ENCODE measurements at places on chromosomes 13 and 19.
A peak's percentile ranks its signal among the peaks of the same experiment; 100 is the strongest.

GRCh38 chr19:55146705-55147273, 2.2 kb downstream of the TNNT1 start:
- no peak for DNase-seq

DNA sequence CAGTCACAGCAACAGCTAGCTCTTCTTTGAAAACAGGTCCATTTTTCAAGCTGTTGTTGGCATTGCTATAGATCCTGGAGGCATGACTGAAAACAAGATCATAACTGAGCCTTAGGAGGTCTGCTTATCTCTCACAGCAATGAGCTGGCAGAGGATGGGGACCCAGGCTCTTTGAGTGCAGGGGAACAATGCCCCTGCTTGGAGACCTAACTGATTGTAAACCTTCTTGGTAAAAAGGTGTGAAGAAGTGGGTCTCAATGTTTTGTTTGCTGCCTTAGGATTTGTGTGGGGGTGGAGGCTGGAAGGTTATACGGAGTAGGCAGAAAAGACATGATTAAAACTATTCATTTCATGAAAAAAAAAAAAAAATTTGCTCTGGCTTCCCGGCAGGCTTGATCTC, 94.6 kb downstream of the EFNB2 start:
- DNase-seq, result no peak

DNA sequence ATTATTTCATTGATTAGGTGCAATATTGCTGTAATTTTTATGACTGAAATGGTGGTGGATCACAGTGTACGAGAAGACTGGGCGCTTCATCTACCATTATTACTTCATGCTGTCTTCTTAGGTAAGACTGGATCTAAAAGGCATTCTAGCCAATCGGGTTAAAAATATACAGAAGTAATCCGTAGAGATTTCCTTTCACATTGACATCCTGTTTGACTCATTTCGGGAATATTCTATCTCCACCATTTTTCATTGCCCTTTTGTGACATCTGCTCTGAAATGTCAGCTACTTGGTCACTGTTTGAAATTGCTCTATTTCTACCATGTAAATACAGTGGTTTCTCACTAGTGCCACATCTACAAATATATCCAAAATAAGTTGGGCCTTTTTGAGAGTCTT, 90.2 kb downstream of the ZAR1L start:
- DNase-seq, result no peak

GRCh38 chr19:55457683-55458457, 3.6 kb downstream of the ISOC2 start:
- no peak for DNase-seq

DNA sequence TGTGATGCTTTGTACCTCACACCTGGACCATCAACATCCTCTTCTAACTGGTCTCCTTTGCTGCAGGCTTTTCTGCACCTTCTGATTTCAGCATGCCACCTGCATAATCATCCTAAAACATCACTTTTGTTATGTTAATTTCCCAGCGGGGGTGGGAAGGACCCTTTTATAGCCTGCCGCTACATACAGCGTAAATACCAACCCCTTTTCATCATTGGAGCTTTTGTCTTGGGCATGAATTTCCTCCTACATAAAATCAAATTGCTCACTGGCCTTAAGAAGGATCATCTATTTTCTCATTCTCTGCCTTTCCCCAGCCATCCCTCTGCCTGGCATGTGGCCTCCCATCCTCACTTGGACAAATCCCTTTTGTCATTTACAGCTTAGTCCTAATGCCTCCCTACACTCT, 124.7 kb downstream of the RBM26 start:
- DNase-seq, result no peak

DNA sequence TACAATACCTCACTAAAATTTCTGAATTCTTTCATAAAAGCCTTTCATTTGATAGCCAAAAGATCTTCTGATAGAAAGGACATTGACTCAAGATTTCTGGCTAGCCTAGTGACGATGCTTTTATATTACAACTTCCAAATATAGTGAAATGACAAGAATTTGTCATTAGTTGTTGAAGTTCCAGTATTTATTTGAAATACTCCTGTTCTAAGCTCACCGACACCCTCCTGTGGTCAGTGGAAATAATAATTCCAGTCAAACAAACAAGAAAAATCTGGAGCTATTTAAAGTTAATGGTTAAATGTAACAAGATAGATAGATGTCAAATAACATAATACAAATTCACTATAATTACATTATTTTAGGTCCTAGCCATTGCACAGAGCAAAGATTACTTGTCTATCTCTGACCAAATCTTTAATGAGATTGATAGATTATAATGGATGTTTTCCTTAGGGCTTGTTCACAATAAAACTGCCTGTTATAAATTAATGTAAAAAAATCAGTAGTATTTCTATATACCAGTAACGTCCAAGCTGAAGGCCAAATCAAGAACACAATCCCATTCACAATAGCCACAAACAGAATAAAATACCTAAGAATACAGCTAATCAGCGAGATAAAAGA, 195.5 kb downstream of the RGCC start:
- DNase-seq, result peak; percentile 33

DNA sequence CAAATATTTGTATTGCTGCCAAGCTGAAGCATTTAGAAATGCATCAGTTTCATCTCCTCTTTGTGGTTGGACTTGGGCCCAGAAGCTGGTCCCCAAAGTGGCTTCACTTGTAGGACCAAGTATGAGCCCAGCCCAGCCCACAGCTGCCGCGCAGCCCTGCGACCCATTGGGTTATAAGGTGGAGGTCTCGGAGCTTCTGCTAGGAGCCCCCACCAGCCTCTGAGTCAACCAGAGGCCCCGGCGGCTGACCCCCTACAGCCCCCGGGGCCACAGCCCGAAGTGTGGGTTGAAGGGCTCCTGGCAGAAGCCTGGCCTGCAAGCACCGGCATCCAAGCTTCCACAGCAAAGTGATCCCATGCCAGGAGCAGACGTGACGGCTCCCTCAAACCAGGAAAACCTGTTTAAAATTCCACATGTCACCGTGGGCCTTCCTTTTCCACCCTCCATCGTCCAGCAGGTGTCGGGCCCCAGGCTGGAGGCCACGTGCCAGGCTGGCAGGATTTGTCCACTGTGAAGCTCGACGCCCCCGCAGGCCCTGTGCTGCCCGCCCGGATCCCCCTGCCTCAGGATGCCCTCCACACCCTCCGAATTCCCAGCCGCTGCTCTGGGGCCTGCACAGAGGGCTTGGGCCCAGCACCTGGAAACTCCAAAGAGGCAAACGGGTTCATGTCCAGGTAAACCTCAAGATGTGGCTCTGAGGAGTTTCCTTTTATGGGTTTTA, 54.7 kb downstream of the C13orf46 start:
- no peak for DNase-seq

- no peak for DNase-seq
These were observed 43.8 kb downstream of the ESD start for GRCh38 chr13:46753137-46753536.

- no peak for DNase-seq
These were observed 87.7 kb downstream of the ZNF536 start for GRCh38 chr19:30459859-30460258.

DNA sequence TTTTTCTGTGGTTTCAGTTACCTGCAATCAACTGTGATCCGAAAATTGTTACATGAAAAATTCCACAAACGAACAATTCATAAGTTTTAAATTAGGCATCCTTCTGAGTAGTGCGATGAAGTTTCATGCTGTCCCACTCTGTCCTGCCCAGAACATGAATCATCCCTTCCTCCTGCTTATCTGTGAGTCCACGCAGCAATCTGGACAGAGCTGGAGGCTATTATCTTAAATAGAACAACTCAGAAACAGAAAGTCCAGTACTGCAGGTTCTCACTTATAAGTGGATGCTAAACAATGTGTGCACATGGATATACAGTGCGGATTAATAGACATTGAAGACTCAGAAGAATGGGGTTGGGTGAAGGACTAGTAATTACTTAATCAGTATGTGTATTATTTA, 583.7 kb upstream of the SPRY2 start:
- DNase-seq, result no peak

- DNase-seq, result no peak
These were observed 5.8 kb downstream of the RAB20 start for GRCh38 chr13:110555601-110556223.

- no peak for DNase-seq
These were observed 3.9 kb upstream of the ACOD1 start for GRCh38 chr13:76944456-76944855.

DNA sequence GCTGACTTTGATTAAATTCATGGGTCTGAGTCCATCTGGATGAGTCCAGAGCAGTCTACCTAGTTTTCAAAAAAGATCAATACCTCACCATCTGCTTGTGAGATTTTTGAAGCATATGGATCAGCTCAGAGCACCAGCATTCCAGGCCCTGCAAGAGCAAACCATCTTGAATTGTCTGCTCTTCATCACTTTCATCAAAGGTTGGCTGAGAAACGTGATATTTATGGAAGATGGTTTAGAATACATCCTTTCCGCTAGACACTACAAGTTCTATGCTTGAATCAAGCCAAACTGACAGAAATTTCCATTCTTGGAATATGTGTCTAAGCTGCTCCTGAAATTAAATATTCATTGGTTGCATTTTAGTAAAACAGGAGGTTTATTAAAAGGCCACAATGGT, 190.3 kb downstream of the KCNRG start:
- no peak for DNase-seq

- no peak for DNase-seq
These were observed 13.7 kb downstream of the LMTK3 start for GRCh38 chr19:48497728-48498594.

- DNase-seq, result no peak
These were observed 65.4 kb upstream of the ARGLU1 start for GRCh38 chr13:106633321-106633720.

GRCh38 chr13:71922194-71922593, 55.2 kb upstream of the DACH1 start:
- no peak for DNase-seq

DNA sequence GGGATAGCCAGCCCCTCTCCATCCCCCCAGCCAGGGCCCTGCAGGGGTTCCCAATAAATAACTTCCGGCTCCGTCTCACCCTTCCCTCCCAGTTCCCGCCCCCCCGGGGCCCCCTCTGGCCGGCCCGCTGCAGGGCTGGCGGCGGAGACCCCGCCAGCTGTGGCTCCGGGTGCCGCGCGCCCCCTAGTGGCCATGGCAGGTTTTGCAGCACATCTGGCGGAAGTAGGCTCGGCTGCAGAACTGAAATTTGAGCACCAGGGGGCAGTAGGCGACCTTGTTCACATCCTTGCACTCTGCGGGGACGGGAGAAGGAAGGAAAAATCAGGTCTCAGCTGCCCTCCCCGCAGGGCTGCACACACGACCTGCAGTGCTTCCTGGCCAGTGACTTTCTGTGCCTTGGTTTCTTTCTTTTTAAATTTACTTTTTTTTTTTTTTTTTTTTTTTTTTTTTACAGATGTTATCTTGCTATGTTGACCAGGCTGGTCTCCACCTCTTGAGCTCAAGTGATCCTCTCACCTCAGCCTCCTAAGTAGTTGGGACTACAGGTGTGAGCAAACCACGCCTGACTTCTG, 3.6 kb upstream of the MYO1F start:
- DNase-seq, result peak; percentile 70

DNA sequence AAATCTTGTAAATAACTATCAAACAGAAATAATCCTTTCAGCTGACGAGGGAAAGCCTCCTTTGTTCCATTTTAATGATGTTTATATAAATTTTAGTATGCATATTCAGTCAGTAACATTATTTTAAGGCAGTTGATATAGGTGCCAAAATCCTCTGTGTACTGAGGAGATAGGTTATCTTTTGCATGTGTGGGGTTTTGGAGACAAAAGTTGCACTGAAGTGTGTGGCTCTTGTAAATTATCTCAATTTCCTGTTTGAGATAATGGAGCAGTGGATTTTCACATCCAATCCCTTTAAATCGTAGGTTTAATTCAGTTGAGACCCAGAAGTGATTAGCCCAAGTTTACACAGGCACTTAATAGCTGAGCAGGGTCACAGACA, 106.6 kb downstream of the RGCC start:
- no peak for DNase-seq

GRCh38 chr19:30479231-30479630, 107.0 kb downstream of the ZNF536 start:
- no peak for DNase-seq

DNA sequence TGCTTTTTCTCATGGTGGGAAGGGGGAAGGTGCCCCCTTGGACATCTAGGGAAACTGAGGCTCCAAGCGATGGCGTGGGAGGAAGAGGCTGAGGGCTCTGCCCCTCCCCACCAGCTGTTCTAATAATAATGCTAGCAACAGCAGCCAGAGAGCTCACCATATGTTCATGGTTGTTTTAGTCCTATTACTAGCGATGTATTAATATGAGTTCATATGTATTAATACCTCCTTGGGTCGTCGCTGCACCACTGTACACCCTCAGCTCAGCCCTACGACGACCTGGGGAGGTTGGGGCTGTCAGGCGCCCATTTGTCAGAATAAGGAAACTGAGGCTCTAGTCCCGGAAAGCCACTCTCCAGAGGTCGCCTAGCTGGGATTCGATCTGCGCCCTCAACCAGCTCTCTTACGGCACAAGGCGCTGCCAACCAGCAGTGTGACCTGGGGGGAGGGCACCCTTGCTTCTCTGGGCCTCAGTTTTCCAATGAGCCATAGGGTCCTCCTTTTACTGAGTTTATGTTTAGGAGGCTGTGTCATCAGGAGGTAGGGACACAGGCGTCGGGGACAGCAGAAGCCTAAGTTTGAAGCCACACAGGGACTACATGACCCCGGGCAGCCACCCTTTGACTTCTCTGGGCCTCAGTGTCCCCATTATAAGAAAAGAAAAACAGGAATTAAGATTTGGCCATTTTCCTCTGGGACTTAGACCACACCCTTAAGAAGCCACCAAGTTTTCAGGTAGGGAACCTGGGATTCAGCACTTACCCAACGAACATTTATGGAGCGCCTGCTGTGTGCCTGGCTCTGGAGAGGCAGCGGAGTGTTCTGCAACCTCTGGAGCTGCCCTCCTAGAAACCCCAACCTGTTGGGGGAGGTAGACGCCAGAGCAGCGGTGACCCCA, 664 bp downstream of the MAST3 start:
- no peak for DNase-seq

- no peak for DNase-seq
These were observed 175.9 kb downstream of the IRS2 start for GRCh38 chr13:109610517-109610916.

- DNase-seq, result no peak
These were observed 1109.0 kb downstream of the UQCRFS1 start for GRCh38 chr19:28103921-28104320.

DNA sequence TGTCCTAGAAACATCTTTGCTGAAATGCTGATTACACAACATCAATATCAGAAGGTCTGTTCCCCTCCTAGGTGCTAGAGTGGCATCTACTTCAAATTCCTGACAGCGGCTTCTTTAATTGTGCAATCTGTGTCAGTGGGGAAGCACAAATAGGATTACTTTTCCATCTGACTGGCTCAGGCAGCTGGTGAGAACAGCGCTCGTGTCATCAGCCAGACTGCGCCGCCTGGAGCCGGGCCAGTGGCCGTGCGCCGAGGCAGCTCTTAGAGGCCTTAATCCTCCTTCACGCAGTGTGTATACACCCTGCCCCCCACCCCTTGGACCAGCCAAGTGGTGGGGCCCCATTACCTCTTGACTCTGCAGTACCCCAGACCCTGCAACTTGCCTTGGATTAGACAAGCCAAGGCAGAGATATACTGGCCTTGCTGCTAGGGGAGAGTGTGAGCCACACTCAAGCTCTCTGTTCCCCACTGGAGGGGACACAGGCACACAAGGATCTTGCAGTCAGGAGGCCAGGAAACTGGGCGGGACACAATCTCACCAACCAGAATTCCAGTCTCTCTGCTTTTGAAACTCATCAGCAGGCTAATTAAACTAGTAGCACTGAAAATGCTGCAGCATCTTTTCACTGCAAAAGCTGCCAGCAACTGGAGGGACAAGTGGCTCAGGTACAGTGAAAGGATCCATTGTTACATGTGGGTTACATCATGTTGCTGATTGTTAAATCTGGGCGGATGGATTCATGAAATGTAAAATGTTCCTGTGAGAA, 48.9 kb upstream of the EPHX3 start:
- no peak for DNase-seq
